ENCODE measurements at places on chromosomes 11 and 22.
A peak's percentile ranks its signal among the peaks of the same experiment; 100 is the strongest.

- DNase-seq = peak; percentile 48
Observed at GRCh38 chr11:64713016-64713707, 9.8 kb downstream of the NRXN2 start.

DNA sequence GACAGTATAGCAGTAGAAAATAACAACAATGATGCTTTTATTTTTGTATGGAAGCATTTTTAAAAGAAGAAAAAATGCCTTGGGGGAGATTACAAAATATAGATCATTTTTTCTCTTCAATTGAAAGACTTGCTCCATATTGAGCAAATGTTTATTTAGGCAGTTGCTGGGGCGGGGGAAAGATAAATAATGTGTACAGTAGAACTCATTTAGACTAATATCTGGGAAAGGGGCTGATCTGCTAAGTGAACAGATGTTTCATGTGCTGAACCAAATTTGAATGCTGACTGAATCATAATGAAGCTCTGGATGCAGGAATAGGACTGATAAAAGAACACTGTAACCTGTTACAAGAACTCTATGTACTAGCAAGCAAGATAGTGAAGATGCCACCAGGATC lies 457.1 kb upstream of the TENM4 start:
- DNase-seq = no peak

GRCh38 chr11:81725701-81726100 lies 1008.0 kb downstream of the FAM181B start:
- no peak for DNase-seq

DNA sequence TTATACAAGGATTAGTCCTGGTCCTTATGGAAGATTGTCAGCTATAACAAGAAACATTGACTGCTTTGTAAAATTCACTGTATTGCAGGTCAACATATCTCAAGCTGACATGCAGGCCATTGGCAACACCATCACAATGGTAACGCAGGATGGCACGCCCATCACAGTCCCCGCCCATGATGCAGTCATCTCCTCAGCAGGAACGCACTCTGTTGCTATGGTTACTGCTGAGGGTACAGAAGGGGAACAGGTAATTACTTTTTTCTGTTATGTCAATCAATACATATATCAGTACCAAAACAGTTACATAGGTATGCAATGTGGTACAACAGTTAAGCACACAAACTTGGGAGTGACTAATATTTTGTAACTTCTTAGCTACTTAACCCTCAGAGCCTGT lies 55.3 kb downstream of the ZNF143 start:
- no peak for DNase-seq

DNA sequence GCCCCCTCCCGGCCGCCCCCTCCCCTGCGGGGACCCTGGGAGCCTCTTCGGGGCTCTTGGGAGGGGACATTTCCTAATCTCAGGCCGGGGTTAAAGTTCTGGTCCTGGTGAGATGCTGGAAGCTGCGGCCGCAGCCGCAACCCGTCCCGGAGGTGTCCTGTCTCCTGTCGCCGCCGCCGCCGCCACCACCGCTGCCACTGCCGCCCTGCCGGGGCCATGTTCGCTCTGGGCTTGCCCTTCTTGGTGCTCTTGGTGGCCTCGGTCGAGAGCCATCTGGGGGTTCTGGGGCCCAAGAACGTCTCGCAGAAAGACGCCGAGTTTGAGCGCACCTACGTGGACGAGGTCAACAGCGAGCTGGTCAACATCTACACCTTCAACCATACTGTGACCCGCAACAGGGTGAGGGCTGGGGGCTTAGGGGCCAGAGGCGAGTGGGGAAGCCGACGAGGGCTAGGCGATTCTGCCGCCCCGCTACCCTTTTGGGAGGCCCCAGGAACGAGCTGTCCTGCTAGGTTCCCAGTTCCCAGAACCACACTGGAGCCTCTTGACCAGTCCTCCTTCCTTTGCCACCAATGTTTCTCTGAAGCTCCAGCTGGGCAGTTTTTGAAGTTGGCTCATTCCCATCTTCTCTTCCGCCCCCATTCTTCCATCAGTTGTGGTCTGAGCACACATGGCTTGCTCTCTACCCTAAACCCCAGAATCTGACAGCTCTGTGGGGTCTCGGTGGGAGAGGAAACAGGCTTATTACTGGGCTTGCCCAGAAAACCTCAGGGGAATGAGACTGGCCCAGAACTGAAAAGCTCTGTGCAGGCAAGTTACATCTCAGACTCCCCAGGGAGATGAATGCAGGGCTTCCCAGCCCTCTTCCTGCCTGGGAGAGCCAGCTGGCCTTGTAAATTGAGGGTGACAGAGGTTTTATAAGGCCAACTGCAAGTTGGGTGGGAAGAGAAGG lies 781 bp downstream of the SIDT2 start:
- no peak for DNase-seq

Measured in ovary (tissue), 10 donors.